ENCODE measurements at places on chromosomes 4 and X.

DNA sequence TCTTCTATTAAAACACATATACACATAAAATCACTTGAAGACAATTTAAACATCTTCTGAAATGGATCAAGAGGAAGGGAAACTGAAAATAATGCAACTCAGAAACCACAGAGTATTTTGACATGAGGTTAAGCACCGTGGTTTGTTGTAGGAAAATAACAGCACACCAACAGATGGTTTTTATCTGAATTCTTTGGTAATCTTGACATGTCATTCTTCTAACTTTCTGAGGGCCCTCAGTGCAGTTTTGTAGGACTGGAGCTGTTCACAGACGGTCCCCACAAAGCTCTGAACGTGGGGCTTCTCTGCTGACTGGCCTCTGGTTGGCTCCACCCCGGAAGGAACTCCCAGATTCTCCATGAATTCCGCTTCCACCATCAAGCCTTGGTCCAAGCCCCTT is 16.0 kb upstream of the TLR8 start:
- no peak for DNase-seq

DNA sequence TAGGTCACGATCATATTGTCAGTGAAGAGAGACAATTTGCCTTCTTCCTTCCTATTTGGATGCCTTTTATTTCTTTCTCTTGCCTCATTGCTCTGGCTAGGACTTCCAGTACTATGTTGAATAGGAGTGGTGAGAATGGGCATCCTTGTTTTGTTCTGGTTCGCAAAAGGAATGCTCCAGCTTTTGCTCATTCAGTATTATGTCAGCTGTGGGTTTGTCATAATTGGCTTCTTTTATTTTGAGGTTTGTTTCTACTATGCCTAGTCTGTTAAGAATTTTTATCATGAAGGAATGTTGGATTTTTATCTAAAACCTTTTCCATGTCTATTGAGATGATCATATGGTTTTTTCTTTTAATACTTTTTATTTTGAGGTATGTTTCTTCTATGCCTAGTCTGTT is 152.3 kb upstream of the MAD2L1 start:
- DNase-seq, result no peak

GRCh38 chr4:61182915-61183314 is 17.2 kb upstream of the ADGRL3 start:
- DNase-seq, result no peak

DNA sequence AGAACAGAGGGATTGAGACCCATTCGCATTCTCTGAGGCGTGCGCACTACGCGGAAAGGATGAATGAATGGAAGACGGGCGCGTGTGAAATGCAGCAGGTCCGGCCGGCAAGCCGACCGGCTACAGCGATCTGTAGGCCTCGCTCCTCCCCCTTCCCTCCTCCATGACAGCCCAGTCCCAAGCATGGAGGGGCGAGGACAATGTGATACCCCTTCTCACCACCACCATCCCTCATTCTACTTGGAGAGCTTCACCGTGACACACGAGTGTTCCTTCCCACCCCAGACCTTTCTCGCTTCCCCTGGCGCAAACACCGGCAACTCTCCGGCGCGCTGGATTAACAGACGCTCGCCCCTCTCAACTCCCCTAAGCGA is 815 bp downstream of the EIF4E start:
- peak; percentile 52 for DNase-seq

GRCh38 chr4:55014876-55015275 is 110.5 kb downstream of the KDR start:
- no peak for DNase-seq

DNA sequence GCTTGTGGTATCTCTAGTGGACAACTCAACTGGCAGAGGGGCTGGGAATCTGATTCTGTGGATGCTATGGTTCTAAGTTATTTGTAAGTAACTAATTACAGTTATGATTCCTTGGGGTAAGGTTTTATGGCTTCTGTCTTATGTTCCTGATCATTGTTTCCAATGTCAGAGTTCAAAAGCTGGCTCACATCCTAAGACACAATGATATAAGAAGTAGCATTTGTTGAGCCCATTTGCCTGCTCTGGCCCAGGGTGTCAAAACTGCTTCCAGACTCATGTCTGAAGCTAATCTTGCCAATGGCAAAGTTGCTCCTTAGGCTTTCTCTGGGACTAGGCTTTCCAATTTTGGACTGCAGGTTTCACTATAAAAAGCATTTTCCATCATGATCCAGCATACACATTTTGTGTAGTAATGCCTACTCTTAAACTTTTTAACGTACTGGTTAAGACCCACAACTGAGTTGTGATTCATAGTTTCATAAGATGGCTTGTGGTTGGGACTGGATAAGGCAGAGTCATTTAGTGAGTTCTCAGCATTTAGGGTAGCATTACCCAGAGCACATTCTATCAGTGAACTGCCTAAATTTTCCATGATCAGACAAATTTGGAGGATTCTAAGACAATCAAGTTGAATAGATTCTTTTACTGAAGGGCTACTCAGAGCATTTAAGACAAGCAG is 50.0 kb downstream of the CCNI start:
- no peak for DNase-seq

DNA sequence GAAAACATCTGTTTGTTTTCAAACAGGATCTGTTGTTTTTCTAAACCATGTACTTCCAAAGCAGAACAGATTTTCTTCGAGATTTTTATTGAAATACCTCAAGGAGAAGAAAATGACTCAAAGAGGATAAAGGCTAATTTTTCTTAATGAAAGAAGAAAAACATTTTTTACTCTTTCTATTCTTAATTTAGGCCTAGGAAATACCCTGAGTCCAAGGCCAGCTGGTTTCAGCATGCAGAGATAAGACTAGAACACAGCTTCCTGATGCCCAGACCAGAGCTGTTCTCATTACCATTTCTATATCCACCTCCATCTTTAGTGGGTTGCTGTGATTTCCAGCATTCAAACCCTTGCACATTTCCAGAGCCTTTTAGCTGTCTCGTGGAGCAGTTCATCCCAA is 18.3 kb downstream of the GAB1 start:
- DNase-seq, result no peak

- DNase-seq, result no peak
Observed at GRCh38 chr4:152848508-152848907, 68.8 kb downstream of the ARFIP1 start.

- DNase-seq, result no peak
Observed at GRCh38 chr4:109576462-109576861, 16.4 kb downstream of the MCUB start.

- no peak for DNase-seq
Observed at GRCh38 chr4:6347511-6348045, 77.9 kb downstream of the WFS1 start.

GRCh38 chr4:133186210-133186609 is 37.1 kb downstream of the PCDH10 start:
- no peak for DNase-seq

DNA sequence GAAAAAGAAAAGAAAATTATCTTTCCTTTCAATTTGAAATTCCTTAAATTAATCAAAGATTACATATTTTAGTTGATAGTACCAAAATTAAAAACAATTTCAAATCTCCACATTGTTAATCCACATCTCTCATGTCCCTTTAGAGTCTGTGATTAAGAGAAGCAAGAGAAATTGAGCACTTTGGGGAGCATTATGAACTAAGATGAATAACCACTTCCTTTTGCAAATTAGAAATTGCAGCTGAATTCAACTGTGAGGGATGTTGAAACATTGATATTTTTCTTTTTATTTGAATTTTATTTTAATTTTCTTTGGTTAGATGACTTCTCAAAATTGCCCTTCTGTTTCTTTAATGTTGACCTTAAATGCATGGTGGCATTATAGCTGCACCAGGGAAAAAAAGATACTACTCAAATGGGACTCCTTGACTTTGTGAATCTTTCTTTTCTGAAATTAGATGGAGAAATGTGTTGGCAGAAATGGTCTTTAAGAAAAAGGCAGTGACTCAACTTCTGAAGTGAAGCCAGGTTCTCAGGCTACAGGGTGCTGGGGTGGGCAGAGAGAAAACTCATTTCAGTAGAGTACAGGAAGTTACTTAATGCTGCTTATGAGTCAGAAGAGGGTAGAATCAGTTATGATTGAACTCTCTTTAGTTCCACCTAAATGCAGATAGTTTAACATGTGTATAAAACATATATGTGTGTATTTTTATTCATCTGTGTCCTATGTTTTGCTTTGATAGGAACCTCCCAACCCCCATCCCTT is 92.0 kb upstream of the TNIP3 start:
- peak; percentile 38 for DNase-seq

- DNase-seq, result no peak
Observed at GRCh38 chrX:37786624-37787422, 7.0 kb downstream of the CYBB start.

DNA sequence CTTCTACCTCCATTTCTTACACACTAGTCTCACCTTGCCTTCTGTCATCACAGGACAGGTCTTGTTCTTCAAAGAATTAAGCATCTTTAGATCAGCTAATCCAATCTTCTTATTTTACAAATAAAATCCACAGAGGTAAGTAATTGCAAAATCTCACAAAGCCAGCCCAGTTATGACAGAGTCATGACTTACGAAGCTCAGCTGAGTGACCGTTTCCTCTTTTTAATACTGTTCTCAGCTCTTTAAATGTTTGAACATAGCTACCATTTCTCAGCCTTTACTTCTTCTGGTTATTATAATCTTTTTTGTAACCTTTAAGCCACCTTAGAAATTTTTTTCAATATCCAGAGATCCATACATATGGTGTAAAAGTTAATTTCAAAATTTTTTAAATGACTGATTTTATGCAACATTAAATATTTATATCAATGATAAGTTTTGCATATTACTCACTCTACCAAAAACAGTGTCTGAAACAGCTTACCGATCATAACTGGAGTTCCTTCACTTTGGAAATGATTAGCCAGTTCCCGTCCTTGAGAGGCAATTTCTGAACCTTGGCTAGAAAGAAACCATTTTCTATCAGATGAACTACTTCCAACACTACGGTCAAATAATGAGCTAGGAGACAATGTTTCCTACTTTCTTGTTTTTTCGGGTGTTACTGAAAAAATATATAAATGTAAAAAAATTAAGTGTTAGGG is 8.8 kb downstream of the ANKRD37 start:
- no peak for DNase-seq

DNA sequence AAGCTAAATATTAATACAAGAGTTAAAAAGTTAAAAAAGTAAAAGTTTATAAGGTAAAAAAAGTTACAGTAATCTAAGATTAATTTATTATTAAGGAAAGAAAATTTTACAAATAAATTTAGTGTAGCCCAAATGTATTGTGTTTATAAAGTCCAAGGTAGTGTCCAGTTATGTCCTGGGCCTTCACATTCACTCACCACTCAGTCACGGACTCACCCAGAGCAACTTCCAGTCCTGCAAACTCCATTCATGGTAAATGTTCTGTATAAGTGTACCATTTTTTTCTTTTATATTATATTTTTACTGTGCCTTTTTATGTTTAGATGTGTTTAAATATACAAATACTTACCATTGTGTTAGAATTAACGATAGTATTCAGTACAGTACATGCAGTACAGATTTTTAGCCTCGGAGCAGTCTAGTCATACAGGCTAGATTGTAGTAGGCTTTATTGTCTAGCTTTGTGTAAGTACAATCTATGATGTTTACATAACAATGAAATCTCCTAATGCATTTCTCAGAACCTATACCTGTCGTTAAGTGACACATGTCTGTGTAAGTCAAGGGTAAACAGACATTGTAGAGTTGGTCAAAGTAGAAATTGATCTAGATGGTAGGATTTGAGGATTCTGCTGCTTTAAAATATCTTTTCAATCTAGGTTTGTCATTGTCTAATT is 197.7 kb downstream of the GC start:
- no peak for DNase-seq

GRCh38 chr4:165597581-165598480 is 219.0 kb downstream of the CPE start:
- DNase-seq, result no peak

DNA sequence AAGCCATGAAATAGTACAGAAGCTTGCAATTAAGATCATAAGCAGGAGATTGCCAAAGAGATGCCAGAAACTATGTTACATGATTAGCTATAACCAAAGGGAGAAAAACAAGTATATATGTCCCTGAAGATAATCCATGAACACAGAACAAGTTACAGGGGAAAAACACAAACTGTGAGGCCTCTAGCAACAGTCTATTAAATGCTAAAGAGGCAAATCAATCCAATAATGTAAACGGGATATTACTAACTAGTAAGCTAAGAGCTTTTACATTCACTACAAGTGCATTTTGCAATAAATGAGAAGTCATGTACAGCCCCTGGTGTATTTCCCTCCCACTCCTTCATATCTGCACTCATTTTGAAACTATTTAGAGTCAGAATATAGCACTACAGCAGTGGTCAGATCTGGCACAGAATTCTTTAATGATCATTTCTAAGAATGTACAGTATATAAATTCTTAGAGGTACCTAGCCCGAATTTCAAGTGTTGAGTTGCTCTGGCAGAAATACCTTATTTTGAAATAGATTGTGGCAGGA is 449.8 kb upstream of the SMIM31 start:
- DNase-seq, result no peak

GRCh38 chrX:38318606-38319005 is 8.7 kb downstream of the RPGR start:
- no peak for DNase-seq

All from activated gamma-delta T cell treated with anti-CD3 and anti-CD28 coated beads, Interleukin-2, amount 50 U/mL, for 16 hours (primary cell).